ENCODE measurements at places on chromosomes 16 and 17.

DNA sequence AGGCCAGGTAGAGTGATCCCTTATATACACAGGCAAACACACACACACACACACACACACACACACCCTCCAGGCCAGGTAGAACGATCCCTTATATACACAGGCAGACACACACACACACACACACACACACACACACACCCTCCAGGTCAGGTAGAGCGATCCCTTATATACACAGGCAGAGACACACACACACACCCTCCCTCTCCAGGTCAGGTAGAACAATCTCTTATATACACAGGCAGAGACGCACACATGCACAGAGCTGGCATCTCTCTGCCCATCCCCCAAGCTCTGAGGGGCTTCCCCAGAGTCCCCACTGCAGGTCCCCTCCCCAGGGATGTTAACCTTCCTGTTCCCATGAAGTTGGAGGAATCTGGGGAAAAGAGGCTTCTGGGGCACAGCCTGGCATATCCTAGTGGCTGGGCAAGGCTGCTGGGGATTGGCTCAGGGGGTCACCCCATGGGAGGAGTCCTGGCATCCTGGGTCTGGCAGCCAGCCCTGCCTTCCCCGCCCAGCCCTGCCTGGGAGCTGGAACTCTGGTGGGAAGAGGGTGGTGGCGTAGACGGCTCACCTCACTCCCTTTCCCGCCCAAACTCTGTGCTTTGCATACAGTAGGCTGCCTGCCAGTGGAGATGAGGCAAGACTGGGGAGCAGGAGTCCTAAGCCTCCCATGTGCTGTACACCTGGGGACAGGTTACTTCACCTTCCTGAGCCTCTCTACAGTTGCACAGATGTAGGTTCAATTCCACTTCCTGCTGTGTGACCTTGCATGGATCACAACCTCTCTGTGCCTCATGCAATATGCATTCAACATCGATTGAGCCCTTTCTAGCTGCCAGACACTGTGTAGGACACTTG is 41.8 kb downstream of the TEKT5 start:
- DNase-seq: no peak

DNA sequence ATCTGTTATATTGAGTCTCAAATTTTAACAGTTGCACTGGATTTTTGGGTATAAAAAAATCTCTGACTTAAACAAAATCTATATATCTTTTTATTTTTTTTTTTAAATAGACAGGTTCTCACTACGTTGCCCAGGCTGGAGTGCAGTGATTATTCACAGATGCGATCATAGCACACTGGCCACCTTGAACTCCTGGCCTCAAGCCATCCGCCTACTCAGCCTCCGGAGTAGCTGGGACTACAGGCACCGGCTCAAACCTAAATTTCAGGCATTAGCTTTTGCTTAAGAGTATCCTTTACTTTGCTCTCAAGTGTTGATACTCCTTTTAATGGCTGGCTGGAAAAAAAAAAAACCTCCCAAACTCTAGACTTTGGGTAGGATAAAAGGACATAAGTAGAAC is 61.6 kb downstream of the RPGRIP1L start:
- DNase-seq: no peak

GRCh38 chr17:63395075-63395805 is 50.9 kb downstream of the CYB561 start:
- DNase-seq: no peak

DNA sequence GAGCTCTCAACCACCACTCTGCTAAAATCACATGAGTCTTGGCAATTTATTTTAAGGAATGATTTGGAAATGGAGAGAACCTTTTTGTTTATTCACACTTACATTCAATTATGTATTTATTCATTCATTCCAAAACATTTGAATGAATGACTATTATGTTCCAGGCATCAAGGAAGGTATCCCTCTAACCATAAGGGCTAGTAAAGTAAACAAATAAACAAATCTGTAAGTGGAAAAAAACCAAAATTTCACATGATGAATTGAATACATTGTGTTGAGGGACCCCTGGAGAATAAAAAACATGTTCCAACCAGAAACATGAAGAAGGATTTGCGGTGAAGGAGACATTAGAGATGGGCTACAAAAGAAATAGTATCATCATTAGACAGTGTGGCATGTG is 677.8 kb downstream of the TOX3 start:
- DNase-seq: no peak

DNA sequence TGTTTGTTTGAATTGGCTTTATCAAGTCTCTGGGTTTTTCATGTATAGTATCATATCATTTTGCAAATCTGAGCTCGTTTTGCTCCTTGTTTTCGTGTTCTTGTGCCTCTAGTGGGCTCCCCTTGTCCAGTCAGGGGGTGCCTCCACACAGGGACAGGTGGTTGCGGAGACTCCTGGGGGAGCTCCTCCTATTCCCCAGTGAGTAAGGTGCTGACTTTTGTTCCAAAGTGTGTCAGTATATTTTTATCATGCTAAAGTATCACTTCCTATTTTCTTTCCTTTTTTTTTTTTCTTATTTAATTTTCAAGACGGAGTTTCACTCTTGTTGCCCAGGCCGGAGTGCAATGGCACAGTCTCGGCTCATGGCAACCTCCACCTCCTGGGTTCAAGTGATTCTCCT is 30.3 kb upstream of the IL17C start:
- no peak for DNase-seq

Data from HL-60 (cell line).